ENCODE measurements at places on chromosomes 7 and 10.

GRCh38 chr10:16392531-16393069, 44.2 kb upstream of the PTER start:
- DNase-seq: no peak

GRCh38 chr10:107544706-107545520, 380.4 kb upstream of the SORCS1 start:
- no peak for DNase-seq

GRCh38 chr7:1144269-1144771, 15.7 kb downstream of the ZFAND2A start:
- DNase-seq: no peak

GRCh38 chr10:22605168-22605567, 109.2 kb downstream of the PIP4K2A start:
- no peak for DNase-seq

DNA sequence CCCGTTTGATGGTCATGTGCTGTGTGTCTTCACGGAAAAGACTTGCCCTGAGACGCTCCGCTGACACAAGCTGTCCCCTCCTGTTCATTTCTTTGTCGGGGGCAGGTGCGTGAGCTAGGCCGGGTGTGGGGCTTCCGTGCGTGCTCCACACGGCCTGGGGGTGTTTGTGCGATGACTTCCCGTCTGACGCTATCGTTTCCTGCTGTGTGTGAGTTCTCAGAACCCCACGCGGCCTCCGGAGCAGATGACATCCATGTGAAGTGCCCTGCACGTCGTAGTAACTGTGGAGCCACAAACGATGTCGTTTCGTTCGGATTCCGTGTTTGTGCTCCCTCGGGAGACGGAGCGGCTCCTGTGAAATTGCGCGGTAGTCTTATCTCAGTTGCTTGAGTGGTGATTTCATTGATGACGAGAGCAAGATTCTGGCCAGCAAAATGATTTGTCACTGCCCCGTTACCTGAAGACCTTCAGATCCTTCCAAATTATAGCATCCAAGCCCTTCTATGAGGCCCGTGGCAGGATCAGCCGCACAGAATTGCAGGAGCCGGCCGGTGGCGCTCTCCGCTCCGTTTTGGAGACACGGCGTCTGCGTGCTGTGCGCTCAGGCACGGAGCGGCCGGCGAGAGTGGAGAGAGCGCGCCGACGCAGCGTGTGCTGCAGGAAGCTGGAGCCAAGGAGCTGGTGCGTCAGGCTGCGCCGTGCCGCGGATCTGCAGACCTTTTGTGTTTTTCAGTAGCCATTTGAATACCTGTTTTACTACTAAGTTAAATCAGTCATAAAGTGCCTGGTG, 94.9 kb downstream of the NKX6-2 start:
- DNase-seq: no peak

- DNase-seq: no peak
Measured at GRCh38 chr10:133379152-133379800, at the start of gene PAOX. PAOX (plus strand) TSS chr10:133379262; CDS start chr10:133379317, 55 bp downstream.

- no peak for DNase-seq
Measured at GRCh38 chr10:74282151-74282847, 131.3 kb downstream of the ADK start.

DNA sequence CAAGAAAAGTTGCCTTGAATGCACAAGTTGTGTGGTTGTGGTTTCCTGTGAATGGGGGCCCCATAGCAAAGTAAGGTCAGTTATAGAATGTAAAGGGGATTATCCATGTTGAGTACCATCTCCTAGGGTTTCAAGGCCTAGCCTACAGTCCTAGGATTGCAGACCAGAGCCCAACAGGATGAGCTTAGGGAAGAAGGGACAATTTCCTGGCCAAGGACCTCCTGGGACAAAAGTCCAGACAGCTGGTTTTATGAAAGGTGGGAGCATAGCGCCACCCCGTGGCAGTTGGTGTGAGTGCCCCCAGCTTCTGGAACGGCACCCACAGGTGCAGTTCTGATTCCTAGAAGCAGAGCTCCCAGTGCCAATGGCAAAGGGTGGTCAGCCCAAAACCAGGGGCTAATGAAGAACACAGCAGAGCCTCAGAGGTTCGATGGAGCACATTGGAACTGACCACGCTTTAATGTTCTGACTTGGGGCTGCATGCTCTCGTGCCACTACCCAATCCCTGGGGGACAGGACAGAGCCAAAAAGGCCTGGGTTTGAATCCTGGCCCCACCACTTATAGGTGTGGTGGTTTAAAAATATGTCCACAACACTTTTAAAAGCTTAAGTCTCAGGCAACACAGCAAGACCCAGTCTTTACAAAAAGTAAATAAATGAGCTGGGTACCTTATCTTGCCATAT, 25.8 kb upstream of the TMEM120A start:
- DNase-seq: peak; percentile 55
